ENCODE measurements at places on chromosomes 13 and 19.

DNA sequence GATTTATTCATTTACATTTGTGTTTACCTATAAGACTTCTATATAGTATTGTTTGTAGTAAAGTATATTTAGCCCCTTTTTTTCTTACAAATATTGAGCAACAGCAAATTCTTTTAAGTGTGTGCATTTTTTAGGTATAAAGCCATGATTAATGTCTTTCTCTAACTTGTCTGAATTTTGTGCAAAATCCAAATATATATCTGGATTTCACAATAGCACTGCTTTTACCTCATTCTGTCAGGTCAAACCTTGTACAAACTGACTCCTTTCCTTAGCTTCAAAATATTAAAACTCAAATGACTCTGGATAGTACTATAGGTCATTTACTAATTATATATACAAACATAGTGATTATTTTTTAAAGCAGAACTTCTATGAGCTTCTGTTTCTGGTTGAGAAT is 563.0 kb upstream of the SPRY2 start:
- DNase-seq, result no peak

DNA sequence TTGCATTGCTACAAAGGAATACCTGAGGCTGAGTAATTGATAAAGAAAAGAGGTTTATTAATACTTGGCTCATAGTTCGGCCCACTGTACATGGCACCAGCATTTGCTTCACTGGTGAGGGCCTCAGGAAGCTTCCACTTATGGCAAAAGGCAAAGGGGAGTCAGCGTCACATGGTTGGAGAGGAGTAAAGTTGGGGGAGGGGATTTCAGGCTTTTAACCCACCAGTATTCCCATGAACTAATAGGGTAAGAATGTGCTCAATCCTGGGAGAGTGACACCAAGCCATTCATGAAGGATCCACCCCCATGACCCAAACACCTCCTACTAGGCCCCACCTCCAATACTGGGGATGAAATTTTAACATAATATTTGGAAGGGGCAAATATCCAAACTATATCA is 82.5 kb upstream of the MYCBP2 start:
- no peak for DNase-seq

GRCh38 chr13:102774591-102775520 is 1.3 kb upstream of the TEX30 start:
- no peak for DNase-seq

- DNase-seq, result peak; percentile 91
These were observed 6.6 kb upstream of the NPAS1 start for GRCh38 chr19:47013041-47013517.

DNA sequence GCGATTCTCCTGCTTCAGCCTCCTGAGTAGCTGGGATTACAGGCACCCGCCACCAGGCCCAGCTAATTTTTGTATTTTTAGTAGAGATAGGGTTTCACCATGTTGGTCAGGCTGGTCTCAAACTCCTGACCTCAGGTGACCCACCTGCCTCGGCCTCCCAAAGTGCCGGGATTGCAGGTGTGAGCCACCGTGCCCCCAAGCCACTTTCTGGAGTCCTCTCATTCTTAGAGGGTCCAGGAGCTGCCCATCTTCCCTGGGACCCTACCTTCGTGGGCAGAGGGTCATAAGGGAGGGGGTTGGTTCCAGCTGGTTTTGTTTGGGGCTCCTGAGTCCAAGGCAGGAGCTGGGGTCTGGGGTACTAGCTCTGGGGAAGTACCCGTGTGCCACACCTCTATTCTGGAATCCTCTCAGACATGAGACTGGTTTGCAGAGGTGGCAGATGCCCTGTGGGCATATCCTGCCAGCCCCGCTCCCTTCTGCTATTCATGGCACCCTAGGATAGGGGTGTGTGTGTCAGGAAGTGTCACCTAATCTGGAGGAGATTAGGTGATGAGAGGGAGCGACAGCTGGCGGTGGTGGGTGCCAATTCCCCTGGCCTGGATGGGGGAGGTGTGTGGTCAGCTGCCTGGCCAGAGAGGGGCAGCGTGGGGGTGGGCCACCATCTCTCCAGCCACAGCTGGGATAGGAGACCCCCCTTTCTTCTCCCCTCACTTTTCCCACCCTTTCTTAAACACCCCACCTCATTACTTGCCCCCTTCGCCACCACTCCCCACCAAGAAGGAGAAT is 2.1 kb downstream of the PRMT1 start:
- DNase-seq, result no peak

- no peak for DNase-seq
These were observed 11.3 kb upstream of the BTBD2 start for GRCh38 chr19:2026770-2027169.

- no peak for DNase-seq
These were observed 41.0 kb downstream of the RFX2 start for GRCh38 chr19:6069268-6069791.

GRCh38 chr13:99690426-99691174 is 189.3 kb downstream of the TM9SF2 start:
- no peak for DNase-seq

- no peak for DNase-seq
These were observed 75.8 kb upstream of the MAB21L1 start for GRCh38 chr13:35552172-35552844.

DNA sequence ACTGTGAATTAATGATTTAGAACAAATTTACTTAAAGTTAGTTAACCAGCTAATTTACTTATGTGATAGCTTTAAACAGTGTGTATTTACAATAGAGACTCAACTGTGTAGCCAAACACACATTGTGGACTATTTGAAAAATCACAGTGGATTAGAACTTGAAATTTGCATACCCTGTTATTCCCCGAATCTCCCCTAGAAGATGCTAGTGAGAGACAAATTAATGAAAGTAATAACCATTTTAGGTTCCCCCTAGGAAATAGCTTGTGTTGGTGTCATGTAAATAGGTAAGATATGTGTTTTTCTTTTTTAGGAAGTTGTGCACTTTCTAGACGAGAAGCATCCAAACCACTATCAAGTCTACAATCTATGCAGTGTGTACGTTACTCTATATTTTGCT is 98.5 kb downstream of the C1QTNF9 start:
- no peak for DNase-seq

- no peak for DNase-seq
These were observed 158.1 kb downstream of the IRS2 start for GRCh38 chr13:109628251-109628699.

DNA sequence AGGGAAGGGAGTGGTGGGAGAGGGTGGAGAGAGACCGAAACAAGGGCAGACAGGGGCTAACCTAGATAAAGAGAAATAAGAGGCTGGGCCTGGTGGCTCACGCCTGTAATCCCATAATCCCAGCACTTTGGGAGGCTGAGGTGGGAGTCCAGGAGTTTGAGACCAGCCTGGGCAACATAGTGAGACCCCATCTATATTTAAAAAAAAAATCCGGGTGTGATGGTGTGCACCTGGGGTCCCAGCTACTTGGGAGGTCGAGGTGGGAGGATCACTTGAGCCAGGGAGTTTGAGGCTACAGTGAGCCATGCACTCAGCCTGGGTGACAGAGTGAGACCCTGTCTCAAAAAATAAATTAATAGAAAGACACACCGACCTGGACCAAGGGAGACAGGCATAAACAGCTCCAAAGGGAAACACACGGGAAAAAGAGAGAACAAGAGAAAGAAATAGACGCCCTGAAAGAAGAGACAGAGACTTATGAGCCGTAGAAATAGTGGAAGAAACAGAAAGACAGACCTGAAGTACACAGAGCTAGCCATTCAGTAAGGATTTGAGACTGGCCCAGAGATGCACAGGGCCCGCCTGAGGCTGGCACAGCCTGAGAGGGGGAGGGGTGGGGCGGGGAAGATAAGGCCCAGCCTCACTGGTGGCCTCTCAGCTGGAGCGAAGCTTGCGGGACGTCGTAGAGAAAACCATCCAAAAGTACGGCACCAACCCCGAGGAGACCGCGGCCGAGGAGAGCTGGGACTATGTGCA is 2.2 kb downstream of the CD37 start:
- no peak for DNase-seq

DNA sequence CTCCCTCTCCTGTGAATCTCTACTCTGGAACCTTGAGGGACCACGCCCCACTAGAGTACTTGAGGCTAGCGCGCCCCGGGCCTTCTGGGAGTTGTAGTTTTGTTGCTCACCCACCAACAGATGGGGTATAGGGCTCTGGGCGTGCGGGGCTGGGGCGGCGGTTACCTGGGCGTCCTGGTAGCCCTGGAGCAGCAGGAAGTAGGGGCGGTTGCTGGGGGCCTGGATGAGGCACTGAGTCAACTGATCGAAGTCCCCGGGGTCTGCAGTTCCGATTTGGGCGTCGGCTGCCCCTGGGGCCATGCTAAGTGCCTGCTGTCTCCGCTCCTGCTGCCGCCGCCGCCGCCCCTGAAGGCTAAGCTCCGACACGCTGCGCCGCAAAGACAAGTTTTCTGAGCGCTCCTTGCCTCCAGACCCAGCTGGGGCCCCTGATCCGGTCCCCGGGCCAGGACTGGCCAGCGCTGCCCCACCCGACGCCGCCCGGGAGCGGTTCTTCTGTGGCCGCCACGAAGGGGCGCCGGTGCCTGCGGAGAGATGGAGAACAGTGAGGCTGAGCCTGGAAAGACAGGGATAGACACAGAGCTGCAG is 5.3 kb downstream of the RASIP1 start:
- DNase-seq, result no peak

Data from mesothelial cell of epicardium (in vitro differentiated cells).